Heart left ventricle (tissue), 16 donors: ENCODE measurements at places on chromosomes 7 and 10.

- DNase-seq, result no peak
Observed at GRCh38 chr10:22222236-22223190, 4.7 kb upstream of the EBLN1 start.

DNA sequence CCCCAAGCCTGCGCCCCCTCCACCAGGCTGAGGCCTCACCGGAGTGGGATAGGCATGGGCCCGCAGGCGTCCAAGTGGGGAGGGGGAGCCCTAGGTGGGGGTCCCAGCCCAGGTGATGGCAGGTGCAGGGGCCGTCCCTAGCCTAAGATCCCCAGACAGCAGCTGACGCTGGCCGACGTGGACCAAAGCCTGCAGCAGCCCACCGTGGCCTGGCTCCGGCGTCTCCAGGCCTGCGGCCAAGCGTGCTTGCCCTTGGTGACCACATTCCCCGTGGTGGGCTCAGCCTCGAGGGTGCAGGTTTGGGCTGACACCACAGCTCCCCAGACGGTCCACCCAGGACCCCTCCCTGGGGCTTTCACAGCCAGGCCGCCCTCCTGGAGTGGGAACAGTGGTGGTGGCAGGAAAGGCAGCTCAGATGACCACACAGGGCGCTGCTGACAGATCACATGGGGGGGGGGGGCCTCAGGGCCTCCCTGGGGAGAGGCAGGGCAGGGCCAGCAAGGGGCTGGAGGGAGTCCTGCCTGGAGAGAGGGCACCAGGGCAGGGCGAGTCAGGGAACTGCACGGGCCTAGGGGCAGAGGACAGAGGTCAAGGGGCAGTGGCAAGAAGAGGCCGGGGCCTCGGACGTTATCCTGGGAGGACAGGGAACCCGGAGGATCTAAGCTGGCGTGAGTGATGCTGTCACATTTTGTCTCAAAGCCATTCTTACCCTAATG lies 767 bp upstream of the ADAM8 start:
- no peak for DNase-seq

GRCh38 chr10:34979938-34980337 lies 110.2 kb downstream of the CUL2 start:
- DNase-seq, result no peak

GRCh38 chr10:267705-268104 lies 132.4 kb downstream of the ZMYND11 start:
- no peak for DNase-seq

DNA sequence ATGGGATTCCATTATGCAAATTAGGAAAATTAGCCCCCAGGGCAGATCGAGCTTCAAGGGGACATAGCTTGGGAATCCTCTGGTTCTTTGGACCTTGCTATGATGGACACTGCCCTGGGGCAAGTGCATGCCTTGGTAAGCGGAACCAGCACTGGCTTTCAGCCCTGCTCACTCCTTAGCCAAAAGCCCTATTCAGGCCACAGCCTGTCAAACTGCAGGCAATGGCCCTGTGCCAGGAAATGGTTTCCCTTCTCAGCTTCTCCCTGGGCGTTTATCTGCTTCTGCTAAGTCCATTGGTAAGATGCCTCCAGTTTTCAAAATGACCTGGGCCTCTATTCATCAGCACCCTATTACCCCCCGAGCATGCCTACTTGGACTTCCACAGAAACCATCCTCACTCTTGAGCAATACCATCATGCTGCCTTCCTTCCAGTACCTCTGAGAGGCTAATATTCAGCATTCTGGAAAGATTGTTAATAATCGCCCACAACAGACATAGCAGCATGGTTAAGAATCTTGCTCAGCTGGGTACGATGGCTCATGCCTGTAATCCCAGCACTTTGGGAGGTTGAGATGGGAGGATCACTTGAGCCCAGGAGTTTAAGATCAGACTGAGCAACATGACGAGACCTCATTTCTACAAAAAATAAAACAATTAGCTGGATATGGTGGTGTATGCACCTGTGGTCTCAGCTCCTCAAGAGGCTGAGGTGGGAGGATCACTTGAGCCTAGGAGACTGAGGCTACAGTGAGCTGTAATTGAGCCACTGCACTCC lies 918.6 kb upstream of the AUTS2 start:
- peak; percentile 26 for DNase-seq

GRCh38 chr10:121310151-121310711 lies 288.0 kb downstream of the FGFR2 start:
- DNase-seq, result no peak

DNA sequence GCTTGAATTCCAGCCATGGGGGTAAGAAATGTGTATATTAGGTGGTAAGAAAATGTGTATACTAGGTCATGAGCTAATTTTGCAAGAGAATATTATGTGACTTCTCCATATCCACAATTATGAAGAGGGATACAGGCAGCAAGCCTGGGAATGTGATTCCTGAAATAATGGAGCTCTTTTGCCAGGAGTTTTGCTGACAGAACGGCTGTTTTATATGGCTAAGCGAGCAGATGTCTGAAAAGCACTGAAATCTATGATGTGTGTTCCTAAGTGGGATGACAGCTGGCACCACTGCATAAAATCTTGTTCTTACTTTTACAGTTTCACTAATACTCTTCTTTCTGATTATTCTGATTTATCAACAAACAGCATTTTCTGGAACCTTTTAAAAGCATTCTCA lies 386.0 kb upstream of the HPS1 start:
- no peak for DNase-seq

- no peak for DNase-seq
Observed at GRCh38 chr10:56880606-56881005, 519.5 kb upstream of the ZWINT start.

- DNase-seq, result no peak
Observed at GRCh38 chr10:33612551-33612950, 278.1 kb upstream of the NRP1 start.

DNA sequence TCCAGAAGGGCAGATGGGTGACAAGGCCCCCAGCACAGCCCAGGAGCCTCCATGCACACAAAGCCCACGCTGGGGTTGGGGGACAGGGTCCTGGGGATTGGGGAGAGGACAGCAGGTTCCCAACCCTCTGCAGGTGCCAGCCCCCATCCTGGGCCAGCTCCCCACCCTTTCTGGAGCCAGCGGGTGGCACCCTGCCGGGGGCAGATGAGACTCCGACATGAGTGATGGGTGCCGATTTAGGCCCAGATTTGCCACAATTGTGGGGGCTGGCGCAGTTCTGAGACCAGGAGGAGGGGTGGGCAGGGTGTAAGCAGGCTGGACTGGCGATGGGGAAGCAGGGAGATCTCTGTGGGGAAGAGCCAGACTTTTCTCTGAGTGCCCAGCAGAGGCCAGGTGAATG lies 49.3 kb upstream of the SLF2 start:
- no peak for DNase-seq

GRCh38 chr7:13050703-13051102 lies 363.3 kb downstream of the ARL4A start:
- no peak for DNase-seq

DNA sequence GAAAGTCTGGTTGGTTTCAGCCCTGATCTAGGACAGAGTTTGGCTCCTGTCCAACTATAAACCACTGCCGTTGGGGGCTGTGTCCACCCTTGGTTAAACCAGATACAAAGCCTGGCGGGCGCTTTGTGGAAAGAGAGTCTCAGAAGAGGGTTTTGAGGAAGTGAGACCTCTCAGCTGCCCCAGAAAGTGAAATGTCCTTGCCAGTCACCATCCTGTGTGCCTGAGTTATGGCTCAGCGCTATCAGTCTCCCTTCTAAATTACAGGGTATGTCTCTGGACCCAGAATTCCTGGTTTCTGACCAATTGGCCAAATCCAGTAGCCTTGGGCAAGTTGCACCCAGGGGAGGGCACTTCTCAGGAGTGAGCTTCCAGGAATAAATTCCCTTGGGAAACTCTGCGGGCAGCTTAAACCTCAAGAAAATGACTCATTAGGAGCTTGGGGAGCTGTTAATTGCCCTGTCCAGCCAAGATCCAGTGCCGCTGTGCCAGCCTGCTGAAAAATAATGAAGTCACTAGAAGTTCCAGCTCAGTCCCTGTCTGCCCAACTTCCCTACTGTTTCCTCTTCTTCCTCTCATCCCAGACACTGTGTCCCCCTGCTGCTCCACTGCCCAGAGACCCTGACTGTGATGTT lies 66.7 kb upstream of the PDZD8 start:
- no peak for DNase-seq

DNA sequence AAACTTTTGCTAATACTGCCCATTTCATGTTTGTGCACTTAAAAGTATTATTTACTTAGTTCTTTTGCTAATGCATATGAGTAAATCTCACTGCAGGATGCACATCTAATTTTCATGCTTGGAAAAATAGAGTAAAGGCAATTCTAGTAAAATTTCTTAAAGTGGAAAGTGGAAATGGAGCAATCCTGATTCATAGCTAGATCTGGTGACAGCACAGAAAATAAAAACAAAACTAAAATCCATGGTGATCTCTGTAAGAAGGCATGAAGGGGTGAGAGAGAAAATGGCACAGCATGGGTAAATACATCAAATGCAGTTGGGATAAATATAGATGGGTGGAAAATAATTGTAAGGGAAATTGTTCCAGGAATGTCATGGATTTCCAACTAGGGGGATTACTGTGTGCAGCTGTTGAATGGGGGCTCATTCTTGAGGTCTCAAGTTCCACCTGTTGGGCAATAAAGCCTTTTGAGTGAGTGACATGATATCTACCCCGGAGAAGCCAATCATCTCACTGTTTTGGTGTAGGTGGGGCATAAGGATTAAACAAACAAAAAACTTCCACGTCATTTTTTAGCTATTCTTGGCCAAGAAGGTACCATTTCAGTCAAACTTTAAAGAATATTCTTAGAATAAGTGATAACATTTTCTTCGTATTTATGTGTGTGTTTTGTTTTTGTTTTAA lies 1.7 kb upstream of the MCU start:
- no peak for DNase-seq

GRCh38 chr7:131927770-131928423 lies 371.5 kb upstream of the PODXL start:
- no peak for DNase-seq

DNA sequence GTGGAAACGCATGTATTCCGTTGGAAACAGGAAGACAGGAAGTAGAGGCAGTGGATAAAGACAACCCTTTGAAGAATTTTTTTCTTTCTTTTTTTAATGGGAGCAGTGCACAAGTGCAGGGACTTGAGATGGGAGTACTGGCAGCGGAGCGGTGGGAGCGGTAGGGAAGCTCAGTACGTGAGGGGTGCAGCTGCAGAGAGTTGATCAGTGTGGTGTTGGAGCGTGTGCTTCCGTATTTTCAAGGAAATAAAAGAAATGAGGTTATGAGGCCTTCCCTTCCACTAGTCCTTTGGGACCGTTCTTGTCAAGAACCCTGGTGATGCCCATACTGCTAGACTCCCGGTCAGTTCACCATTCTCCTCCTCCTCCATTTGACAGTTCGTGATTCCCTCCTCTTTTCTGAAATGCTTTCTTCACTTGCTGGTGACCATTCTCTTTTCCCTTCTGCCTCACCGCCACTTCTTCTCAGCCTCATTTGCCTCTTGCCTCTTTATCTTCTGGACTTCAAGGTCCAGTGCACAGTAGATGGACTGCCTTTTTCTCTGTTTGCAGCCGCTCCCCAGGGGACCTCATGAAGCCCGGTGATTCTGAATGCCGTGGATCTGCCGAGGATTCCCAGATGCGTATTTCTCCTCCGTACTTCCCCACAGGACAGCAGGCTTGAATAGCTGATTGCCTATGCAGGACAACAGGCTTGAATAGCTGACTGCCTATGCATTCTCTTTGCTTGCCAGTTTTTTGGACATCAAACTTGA lies 39.1 kb upstream of the TMEM236 start:
- no peak for DNase-seq

- peak; percentile 81 for DNase-seq
Observed at GRCh38 chr7:71414490-71414889, 282.5 kb downstream of the GALNT17 start.

DNA sequence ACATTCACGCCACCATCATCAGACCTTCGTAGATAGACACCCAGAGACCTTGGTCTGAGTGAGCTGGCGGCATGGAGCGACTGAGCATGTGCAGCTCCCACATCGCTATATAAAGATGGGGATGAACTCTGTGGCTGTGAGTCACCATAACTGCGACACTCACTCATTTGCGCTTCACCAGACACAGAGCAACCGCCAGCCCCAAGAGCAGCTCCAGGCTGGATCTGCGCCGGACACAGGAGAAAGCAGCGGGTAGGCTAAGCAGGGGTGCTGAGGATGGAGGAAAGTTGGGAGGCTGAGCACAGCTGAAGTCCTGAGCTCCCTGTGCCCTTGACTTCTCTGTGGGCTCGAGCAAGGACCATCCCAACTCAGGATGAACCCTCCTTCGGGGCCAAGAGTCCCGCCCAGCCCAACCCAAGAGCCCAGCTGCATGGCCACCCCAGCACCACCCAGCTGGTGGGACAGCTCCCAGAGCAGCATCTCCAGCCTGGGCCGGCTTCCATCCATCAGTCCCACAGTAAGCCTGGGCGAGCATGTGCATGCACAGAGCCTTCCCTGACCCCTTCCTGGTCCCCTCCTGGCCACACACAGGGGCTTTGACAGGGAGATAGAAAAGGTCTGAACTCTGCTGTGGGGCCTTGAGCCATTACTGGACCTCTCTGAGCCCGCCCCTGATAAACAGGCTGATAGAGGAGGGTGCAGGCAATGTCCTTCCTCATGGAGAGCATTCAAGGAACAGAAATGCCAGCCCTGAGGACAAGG lies at the start of gene OPN4:
OPN4 (plus strand) TSS at position 137 of the 762 bp plus-strand sequence; CDS start at position 374, 237 bp downstream.
- DNase-seq, result peak; percentile 27

DNA sequence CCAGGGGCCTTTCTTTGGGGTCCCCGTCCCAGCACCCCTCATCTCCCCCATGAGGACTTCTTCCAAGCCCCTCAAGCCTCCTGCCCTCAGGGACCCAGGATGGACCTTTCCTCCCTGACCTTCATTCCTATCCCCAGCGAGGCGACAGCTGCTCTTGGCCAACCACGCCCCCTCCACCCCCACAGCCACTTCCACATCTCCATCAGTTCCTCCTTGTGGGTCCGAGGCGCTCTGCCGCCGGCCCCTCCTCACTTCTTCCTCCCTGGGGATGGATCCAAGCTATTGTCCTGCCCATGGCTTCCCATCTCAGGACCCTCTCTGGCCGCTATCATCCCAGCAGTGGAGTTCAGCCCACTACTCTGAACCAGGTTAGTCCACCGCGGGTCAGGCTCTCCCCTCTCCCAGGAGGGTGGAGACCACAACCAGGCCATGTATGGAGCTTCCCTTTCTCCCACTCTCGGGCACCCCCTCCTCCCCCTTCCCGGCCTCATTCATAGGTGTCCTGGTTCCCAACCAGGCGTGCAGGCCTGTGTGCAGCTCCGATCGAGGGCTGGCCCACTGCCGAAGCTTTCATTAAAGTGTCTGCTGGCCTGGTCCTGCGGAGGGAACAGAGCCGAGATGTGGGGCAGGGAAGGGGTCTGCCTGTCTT lies 1.7 kb upstream of the SH2B2 start:
- DNase-seq, result peak; percentile 66

DNA sequence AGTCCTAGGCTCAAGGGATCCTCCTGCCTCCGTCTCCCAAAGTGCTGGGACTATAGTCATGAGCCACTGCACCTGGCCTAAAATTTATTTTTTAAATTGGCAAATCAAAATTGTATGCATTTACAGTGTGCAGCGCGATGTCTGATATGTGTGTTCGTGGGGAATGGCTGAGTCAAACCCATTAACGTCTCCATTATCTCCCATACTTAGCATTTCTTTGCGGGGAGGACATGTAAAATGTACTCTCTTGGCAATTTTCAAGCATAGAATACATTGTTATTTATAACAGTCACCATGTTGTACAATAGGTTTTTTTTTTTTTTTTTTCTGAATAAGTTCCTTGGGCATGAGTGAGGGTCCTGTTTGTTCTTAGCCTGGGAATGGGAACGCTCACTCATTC lies 3.8 kb downstream of the TMEM184A start:
- no peak for DNase-seq
